ENCODE measurements at places on chromosomes 1 and 21.

DNA sequence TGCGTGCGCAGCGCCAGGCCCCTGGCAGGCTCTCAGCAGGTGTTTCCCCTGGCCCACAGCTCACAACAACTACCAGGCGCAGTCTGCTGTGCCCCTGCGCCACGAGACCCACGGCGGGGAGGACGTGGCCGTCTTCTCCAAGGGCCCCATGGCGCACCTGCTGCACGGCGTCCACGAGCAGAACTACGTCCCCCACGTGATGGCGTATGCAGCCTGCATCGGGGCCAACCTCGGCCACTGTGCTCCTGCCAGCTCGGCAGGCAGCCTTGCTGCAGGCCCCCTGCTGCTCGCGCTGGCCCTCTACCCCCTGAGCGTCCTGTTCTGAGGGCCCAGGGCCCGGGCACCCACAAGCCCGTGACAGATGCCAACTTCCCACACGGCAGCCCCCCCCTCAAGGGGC is 68.1 kb downstream of the ALPL start:
- no peak for DNase-seq

- no peak for DNase-seq
Measured at GRCh38 chr1:57736940-57737339, 313.1 kb upstream of the DAB1 start.

- no peak for DNase-seq
Measured at GRCh38 chr21:45098867-45099266, 24.5 kb downstream of the ADARB1 start.

DNA sequence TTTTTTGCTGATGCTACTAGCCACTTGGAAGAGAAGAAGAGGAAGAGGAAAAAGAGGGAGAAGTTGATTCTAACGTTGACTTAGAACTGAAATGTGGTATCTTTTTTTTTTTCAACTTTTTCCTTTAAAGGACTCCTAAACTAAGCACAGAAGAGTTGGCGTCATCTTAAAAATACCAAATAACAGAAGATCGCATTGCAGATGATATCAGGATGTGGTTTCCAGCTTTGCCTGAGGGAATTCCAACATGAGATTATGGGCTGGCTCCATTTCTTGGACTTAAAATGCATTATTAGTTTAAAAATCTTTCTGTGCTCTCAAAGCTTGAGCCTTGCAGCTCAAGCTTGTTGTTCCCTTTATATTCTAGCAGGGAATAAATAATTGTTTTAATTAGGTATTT is 29.8 kb downstream of the WDR3 start:
- no peak for DNase-seq

DNA sequence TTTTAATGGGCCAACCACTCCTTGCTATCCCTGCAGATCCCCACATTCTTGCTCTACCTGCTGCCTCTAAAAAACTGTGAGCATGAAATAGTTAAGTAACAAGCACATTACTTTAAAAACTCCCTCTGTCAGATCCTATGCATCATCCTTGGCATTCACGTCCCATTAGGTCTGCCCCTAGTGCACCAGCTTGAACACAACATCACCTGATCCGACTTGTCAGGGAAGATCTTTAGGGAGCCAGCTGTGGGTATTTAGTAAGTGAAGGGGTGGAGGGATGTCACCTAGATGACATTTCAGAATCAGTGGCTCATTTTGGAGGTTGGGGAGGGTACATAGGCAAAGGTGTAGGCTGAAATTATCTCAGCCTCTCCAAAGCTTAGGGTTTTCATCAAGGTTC is 33.5 kb downstream of the RXRG start:
- DNase-seq, result no peak

- no peak for DNase-seq
Measured at GRCh38 chr21:42991992-42992740, 17.8 kb downstream of the PKNOX1 start.

DNA sequence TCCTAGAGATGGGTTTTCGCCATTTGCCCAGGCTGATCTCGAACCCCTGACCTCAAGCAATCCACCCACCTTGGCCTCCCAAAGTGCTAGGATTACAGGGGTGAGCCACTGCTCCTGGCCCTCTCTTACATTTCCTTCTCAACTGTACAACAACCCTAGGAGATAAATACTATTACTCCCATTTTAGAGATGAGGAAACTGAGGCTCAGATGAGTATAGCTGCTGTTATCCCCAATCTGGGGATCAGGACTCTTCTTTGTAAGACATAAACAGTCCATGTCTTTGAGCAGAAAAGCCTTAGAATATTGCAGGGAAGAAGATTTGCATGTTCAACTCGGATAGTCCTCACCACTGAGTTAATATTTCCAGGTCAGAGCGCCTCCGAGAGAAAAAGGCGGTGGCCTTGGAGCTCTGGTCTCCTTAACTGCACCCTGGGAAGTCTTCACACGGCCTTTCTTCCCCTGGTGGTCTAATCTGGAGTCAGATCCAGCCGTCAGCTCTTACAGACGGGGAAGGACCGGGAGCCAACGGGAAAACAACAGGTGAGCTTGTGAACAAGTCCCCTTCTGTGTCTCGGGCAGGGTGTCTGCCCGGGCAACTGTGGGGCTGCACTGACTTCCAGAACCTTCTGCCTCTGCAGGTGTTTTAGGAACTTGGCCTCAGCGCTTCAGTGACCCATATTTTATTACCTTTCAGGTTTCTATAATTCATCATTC is 5.9 kb upstream of the OLIG1 start:
- no peak for DNase-seq

- DNase-seq, result peak; percentile 5
Measured at GRCh38 chr1:154186852-154187501, 4.9 kb downstream of the TPM3 start.

DNA sequence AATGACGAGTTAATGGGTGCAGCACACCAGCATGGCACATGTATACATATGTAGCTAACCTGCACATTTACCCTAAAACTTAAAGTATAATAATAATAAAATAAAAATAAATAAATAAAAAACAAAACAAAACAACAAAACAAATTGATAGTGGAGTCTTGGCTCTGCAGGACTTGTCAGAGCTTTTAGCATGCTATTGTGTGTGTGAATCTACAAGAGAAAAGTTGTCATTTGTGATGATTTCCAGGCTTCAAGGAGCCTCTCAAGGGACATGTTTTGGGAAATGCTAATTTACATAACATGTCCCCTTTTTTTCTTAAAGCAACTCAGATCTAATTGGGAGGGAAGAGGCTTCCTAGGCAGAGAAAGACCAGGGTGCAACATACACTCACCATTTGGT is 9.1 kb downstream of the IL22RA1 start:
- DNase-seq, result no peak

GRCh38 chr1:67460676-67461500 is 30.7 kb upstream of the SERBP1 start:
- DNase-seq, result no peak

DNA sequence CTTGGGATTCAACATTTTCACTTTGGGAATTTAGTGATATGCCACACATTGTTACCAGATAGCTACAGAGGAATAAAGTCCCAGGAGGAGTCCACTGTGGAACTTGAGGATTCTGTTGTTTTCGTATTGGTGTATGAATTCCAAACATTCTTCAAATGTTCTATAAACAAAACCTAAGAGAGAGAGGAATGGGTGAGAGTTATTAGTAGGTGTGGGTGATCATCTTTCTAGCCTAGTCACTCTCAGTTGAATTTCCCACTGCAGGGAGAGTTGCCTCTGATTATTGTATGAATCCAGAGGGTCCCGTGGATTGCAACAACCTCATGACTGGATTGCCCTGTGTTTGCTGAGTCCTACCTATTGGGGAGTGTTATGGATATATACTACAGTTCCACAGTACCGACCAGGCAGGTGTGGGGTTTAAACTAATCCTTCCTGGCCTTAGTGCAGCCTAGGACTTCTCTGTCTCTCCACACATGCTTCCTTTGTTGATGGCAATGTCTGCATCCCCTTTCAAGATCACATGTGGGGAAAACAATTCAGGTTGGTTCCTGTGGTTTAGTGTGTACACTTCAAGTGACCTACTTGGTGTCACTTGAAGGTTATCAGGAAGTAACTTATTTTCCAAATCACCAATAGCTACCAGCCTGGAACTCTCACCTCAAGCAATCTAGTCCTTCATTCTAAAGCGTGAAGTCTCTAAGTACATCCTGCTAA is 91.8 kb downstream of the ADCY10 start:
- DNase-seq, result no peak

DNA sequence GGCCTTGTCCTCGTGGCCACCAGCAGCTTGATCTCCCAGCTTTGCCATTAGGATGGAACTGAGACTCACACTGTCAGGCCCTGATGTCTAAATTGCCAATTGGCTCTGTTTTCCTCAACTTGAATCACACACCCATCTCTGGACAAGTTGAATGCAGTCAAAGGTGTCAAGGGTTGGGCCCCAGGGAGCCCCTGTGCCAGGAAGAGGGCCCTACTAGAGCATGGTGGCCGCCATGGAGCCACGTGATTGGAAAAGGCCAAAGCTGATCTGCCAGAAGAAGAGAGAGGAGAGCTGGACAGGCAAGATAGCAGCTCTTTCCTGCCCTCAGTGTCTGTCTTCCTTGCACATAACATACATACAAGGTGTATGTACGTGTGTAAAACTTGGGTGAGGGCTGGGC is 54.9 kb upstream of the NEK2 start:
- no peak for DNase-seq

- no peak for DNase-seq
Measured at GRCh38 chr1:184272175-184272866, 114.5 kb upstream of the C1orf21 start.

GRCh38 chr1:158833264-158833663 is 2.1 kb downstream of the MNDA start:
- DNase-seq, result no peak

DNA sequence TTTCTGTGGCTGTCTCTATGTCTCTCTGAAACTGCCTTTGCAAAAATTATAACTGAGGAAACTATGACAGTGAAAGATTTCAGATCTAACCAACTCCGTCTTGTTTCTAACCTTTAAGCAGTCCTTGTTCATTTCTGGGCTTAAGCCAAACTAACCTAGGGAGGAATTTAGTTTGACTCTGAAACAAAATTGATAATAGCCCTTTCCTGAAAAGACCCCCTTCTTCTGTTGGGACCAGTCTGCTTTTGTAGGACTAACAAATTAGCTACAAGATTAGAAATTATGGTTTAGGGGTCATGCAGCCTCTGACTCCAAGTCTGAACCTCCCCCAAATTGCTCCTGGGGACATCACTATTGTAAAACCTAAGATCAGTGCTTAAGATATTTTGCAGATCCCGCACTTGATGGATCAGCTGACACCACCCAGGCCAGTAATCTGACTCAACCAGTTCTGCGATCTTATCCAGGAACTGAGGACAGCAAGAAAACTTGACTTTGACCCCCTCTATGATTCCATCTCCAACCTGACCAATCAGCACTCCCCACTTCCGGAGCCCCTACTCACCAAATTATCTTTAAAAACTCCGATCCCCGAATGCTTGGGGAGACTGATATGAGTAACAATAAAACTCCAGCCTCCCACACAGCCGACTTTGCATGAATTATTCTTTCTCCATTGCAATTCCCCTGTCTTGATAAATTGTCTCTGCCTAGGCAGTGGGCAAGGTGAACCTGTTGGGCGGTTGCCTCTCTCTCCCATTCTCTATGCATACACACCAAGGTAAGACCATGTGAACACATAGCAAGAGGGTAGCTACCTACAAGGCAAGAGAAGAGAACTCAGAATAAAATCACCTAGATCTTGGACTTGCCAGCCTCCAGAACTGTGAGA is 11.1 kb upstream of the TRIM63 start:
- no peak for DNase-seq

DNA sequence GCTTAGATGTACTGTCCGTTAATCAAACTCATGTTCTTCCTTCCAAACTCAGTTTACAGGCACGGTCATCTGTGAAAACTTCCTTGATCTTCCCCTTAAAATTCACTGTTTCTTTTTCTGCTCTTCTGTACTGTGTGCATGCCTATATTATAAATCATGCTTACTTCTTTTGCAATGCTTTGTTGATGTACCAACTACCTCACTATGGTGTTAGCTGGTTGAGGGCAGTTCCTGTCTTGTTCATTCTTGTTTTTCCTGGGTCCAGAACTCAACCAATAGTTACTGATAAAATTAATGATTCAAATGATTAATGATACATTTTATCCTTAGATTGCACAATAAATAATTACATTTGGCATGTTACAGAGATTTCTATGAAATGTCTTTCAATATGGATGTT is 163.8 kb downstream of the CHRM3 start:
- DNase-seq, result no peak

GRCh38 chr1:186843226-186843625 is 14.5 kb downstream of the PLA2G4A start:
- DNase-seq, result no peak

DNA sequence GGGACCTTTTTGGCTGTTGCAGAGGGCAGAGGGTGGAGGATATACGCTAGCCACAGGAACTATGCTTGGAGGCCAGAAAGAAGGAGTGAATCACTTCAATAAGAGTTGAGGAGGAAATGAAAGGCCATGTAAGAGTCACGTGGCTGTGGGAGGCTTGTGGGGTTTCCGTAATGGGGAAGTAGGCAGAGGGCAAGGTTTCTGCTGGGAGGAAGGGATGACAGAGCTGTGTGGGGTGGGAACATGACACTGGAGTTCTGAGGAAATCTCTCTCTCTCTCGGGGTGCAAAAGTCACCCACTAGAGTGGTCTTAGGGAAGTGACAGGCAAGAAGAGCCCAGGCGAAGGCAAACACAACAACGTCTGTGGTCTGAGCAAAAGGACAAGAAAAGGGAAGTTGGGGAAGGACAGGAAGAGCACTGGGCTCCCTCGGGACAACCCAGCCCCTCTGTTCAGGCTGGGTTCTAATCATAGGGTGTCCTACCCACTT is 3.9 kb upstream of the CD1C start:
- DNase-seq, result no peak

DNA sequence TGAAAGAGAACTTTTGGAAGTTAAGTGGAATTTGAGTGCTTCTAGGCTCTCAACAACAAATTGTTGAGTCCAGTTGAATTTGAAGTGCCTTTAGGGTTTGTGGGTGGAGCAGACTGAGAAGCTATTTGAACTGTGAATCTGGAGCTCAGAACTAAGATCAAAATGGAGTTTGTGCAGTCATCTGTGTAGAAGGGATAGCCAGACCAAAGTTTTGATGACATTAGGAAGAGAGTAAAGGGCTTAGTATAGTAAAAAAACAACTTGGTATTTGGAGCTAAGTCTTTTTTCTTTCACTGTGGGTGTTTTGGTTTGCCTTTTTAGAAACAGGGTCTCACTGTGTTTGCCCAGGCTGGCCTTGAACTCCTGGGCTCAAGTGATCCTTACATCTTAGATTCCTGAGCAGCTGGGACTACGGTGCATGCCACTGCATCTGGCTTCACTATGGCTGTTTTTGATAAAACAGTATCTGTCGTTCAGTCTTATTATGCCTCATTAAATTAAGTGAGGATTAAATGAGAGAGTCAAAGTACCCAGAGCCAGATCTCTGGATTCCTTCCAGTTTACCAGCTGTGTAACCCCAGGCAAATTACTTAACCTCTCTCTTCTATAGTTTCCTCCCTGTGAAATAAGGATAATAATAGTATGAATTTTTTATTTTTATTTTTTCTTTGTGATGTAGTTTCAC is 20.0 kb downstream of the HDAC1 start:
- DNase-seq, result peak; percentile 13

Measured in hematopoietic multipotent progenitor cell treated with erythropoietin and hydrocortisone succinate and interleukin-3 and kit ligand, for 17 days (in vitro differentiated cells).